Activated CD4-positive, alpha-beta T cell treated with anti-CD3 and anti-CD28 coated beads, Interleukin-2, amount 50 U/mL, for 16 hours (primary cell): ENCODE measurements at places on chromosomes 7 and 10.
A peak's percentile ranks its signal among the peaks of the same experiment; 100 is the strongest.

GRCh38 chr7:116689790-116690259 lies 17.8 kb downstream of the MET start:
- DNase-seq, result no peak

DNA sequence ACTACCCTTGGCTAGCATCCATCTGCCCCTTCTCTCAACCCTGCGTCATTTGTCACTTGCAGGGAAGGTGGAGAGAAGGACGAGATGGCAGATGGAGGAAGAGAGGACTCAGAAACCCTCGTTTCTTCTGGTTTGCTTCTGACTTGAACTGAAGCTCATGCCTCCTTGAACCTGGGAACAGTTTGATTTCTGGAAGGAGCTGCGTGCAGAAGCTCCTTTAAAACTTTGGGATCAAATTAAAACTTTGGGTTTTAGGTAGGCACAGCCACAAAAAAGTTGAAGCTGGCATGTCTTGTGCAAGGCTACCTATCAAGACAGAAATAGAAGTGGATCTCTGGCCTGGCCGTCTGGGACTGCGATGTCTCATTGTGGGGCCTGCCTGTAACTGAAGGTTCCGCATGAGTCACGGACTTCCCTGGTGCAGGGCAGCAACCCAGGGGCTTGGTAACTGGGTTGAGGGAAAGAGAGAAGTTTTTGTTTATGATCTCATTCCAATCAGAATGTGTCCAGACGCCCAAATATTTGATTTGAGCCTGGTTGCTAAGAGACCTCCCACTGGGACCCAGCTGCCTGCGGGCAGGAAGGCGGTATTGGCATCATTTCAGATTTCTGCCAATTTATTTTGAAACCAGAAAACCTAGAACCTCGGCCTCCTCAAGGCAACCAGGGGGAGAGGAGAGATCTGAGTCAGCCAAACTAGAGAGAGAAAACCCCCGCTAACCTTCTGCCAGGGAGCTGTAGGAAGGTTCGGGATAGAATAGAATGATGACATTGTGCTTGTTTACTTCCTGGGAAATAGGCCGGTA lies 15.8 kb upstream of the CAMK1D start:
- DNase-seq, result peak; percentile 87

DNA sequence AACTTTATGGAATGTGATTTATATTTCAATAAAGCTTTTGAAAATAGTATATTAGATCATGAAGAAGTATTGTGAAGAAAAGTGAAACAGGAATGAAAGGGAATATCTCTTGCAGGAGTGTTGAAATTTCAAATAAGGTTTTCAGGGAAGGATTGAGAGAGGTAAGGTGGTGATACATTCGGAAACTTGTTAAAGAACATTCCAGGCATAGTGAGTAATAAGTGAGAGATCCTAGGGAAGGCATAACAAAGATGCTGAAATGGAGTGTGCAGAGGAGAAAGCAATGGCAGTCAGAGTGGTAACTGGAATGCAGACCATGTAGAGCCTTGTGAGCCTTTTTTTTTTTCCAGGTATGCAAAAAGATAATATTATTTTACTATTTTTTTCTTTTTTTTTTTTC lies 4.1 kb downstream of the OR9A4 start:
- no peak for DNase-seq

GRCh38 chr7:134919240-134919641 lies 67.1 kb upstream of the AGBL3 start:
- peak; percentile 61 for DNase-seq

DNA sequence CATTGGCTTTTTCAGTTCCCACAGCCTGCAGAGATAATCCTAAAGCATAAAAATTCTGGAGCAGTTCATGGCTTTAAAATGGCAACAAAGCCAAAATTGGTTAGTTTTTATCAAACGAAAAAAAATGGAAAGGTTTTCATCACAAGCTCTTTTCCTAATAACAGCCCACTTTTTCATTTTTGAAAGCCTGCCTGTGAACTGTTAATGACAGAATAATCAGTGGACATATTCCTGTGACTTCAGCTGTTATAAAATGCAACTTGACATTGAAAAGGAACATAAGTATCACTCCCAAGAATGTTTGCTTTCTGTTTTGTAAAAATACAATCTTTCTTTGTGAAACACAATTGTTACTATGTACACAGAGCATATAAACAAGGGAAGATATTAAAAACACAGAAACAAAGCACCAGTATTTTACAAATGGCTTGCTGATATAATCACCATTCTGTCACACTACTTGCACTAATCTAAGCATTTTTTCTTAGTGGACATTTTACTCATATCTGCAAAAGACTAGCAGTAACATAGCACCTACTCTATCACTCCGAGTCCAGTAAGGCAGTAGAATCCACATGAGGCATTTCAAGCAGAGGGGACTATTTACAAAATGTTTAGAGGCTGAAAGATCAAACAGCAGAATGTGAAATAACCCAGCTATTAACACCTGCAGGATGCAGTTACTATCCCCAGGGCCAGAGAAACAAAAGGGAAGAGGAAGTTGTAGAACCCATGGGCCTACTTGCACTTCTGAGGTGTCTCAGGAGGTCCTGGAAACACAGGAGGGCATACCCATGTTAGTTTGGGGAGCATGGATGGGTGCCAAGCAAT lies 26.4 kb downstream of the MACC1 start:
- DNase-seq, result no peak

GRCh38 chr10:72688208-72688651 lies 3.7 kb upstream of the MCU start:
- DNase-seq, result no peak

DNA sequence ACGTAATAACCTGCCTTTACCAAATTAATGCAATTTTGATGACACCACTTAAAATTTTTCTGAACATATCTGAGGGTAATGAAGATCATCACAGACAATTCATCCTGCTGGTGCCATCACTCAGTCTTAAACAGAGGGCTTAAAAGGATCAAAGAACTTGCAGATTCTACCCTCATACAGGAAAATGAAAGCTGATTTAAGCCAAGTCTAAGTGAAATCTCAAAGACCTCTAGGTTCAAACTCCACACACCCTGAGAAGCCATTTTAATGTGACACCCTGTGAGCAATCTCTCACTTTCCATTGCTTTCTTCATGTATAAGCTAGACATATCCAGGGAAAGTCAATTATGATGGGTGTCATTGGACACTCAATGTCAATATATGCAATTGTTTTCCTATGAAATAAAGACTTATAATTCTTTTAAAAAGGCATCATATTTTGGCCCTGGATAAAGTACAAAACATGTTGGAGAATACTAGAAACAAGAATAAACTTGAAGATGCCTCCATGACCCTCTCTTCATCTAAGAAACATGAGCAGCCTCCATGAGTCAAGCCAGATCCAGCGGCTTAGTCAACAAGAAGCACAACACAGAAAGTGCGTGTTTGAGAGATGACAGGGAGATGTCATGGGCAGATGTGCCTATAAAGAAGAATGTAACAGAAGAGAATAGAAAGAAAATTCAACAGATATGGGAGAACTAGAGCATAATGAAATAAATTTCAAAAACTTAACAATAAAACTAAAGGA lies 291.9 kb downstream of the PARD3 start:
- DNase-seq, result no peak
